ENCODE measurements at places on chromosomes 2 and 18.

DNA sequence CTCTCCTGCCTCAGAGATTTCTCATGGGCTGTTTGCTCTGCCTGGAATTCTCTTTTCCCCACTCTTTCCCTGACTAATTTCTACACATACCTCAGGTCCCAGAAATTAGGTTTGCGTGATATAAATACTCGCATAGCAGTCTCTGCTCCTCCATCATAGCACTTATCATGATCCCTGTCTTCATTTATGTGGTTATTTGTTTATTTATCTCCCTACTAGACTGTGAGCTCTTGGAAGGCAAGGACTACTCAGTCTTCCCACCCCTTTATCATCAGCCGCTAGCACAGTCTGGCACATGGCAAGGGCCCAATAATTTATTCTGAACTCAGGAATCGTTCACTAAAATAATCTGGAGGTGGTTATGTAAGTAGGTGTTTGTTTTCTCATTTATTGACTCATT is 79.3 kb downstream of the ADCYAP1 start:
- no peak for DNase-seq

GRCh38 chr2:204074456-204074855 is 137.9 kb downstream of the ICOS start:
- DNase-seq = no peak

DNA sequence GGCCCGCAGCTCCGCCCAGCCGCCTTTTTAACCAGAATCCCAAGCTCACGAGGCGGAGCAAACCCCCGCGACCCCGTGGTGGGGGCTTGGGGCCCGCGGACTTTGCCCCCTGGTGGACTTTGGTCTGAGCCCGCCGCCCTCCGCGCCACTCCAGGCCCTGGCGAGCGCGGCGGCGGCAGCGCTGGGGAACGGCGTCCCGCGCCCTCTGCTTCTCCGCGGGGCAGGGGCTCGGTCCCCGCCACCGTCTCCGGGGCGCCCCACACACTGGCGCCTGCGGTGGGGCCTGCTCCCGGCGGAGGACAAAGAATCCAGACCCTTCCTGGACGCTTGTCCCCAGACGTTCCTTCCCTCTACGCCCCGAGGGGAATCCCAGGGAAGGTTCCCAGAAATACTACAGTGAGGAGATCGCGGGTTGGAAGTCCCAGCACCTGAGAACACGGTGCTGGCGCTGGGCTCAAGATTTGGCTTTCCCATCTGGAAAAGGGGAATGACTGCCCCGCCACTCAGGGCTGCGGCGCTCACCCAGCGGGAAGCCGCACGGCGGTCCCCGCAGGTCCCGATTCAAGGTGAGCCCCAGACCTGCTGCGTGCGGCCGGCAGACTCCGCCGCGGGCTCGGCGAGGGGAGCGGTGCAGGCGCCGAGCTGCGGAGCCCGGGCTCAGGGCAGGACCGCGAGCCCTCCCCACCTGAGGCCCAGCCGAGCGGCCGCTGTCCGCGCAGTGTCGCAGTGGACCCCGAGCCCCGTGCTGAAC is at the start of gene HAAO:
Gene HAAO, minus strand, starts transcription at position 1 of the 751 bp plus-strand sequence. CDS start 47 bp downstream, outside the sequence.
- no peak for DNase-seq

- DNase-seq = no peak
Observed at GRCh38 chr2:234293973-234294372, 202.9 kb downstream of the ARL4C start.

GRCh38 chr2:200705305-200706041 is 106.2 kb upstream of the BZW1 start:
- DNase-seq = no peak

- DNase-seq = no peak
Observed at GRCh38 chr18:24003903-24004640, 10.5 kb upstream of the TTC39C start.

GRCh38 chr2:120842456-120843439 is 107.1 kb downstream of the GLI2 start:
- DNase-seq = no peak

DNA sequence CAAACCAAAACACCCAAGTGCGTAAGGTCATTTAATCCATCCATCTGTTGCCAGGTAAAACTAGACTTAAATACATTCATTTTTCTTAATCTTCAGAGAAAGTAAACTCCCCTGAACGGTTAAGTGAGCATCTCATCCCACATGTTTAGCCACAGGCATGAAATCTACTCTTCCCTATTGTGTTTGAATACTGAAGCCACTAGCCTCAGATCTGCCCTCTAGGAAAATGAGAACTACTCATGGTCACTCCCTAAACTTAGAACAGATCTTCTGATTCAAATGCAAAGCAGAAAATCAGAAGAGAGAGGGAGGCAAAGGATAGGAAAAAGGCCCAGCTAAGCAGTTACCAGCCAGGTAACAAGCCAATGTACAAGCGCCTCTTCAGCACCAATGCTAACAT is 7.1 kb downstream of the TMEM247 start:
- DNase-seq = no peak

- no peak for DNase-seq
Observed at GRCh38 chr2:236666646-236667204, 97.1 kb downstream of the ACKR3 start.

GRCh38 chr2:108933691-108934117 is 55.3 kb downstream of the EDAR start:
- DNase-seq = no peak

DNA sequence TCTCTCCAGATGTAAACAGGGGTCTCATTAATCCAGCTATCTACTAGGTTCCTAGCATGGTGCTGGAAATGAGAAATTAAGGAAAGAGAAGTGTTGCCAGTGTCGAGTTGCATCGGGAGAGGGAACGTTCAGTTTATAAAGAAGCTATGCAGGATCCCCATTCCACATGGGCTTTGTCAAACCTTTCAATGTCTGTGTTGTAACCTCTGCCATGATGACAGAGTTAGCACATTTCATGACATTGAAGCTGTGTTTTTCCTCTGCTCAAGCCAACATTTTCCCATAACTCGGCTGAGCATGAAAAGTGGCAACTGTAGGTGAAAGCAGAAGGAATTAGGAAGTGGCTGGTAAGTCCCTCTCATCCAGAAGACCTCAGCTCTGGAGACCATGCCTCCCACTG is 133.4 kb downstream of the WDSUB1 start:
- no peak for DNase-seq

DNA sequence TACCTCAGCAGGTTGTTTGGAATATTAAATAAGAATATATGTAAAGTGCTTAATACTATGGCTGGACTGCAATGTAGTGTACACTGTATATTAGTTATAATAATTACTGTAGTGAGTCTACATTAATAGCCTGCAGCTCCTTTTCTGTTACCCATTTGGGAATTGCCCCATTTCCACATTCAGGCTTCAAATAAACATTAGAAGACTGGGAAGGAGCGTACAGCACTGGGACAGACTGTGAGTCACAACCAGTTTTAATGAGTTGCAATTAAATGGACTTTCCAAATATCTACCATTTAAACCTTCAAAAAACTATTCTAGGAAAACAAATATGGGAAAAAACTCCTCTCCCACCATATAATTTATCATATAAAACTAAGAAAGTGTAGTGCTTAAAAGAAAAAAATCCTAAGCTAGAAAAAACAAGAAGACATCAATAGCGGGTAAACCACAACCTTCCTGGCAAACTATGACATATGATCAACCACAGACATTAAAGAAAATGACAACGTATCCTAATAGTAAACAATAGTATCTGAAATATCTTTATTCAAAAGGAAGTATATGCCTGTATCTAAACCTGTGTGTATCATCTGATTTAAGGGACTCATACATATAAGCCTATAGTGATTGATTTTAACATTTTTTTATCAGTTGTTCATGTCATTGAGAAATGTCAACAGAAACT is 86.1 kb downstream of the TRIP12 start:
- no peak for DNase-seq

- DNase-seq = no peak
Observed at GRCh38 chr2:120556911-120557310, 178.8 kb upstream of the GLI2 start.

- no peak for DNase-seq
Observed at GRCh38 chr2:167333245-167333644, 445.0 kb downstream of the XIRP2 start.

- no peak for DNase-seq
Observed at GRCh38 chr2:72913486-72914205, 3.7 kb upstream of the EMX1 start.

DNA sequence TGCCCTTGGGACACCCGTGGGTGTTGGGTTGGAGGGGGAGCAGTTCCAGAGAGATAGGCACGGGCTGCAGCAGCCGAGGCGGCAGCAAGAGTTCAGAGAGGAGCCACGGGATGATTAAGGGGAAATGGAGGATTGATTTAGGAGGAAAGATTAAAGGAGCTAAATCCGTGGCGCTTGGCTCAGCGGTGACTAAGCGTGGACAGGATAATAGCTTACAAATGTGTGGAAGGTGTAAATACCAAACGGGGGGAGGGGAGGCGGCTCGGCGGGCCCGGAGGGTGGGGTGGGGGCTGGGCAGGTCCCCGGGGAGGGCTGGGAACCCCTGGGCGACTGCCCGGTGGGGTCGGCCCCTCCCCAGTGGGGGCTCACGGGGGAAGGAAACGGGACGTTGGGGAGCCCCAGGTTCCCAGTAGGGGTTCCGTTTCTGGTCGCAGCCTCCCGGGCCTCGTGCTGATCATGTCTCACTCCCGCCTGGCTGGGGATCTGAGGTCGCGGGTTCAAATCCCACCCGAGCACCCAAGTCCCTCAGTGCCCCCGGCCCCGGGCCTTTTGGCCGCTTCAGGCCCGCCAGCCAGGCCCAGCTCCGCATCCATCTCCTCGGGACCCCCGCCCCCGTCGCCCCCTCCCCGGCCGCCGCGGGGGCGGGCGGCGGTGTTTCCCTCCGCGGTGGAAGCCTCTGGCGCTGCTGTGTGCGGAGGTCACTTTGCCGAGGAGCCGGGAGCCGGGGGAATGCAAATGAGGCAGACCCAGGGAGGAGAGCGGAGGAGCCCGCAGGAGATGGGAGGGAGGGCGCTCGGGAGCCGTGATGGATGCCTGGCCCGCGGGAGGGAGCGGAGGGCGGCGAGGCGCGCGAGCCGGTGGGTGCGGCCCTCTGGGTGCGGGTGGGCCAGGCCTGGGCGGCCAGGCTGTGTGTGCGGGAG is 8.1 kb downstream of the ASIC4 start:
- DNase-seq = no peak

- no peak for DNase-seq
Observed at GRCh38 chr2:230706053-230706521, 6.6 kb upstream of the CAB39 start.

GRCh38 chr18:53566626-53567025 is 657.8 kb downstream of the MBD2 start:
- no peak for DNase-seq

DNA sequence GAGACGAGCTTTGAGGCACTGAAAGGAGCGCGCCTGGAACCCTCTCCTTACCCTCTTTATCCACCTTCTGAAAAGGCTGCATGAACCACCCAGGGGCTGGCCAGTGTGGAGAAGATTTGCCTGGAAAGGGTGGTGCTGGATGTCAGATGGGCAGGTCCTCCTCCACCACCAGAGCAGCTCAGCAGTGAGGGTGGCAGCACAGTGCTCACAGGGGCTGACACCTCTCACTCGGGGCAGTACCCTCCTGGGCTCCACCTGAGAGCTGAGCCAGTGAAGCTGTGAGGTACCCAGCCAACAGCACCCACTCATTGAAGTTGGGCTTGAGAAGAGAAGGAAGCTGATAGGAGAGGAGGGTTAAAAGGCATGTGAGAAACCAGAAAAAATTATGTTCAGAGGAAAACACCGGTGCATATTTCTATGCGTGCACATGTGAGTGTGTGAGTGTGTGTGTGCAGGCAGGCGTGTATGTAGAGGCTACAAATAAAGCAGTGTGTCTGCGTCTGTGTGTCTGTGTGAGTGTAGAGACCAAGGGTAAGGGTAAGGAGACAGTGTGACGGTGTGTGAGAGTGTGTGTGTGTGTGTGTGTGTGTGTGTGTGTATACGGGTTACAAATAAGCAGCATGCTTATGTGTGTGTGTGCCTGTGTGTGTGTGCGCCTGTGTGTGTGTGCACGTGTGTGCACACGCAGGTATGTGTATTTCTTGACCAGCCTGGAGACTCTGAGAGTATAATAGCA is 40.7 kb downstream of the TEX44 start:
- DNase-seq = no peak
